ENCODE measurements at places on chromosomes 2 and 18. TPM values are rescaled to one million over a fixed set of nuclear protein-coding genes. Genes with fewer than 3 reads are reported as not detected.

The HTRA2 gene
- total RNA-seq, result 53.2 TPM

The ADAM23 gene
- 37.2 TPM for total RNA-seq

The TXNDC2 gene
- total RNA-seq, result not detected

The SLC4A3 gene
- 34.4 TPM for total RNA-seq

The SERPINB11 gene
- total RNA-seq, result not detected

The SCN3A gene
- 313 TPM for total RNA-seq

The VIT gene
- total RNA-seq, result 0.31 TPM

The LOXL3 gene
- total RNA-seq, result 19.4 TPM

The MBOAT2 gene
- 241 TPM for total RNA-seq

The ASAP2 gene
- total RNA-seq, result 72.6 TPM

The TET3 gene
- 35.7 TPM for total RNA-seq

The MAL gene
- not detected for total RNA-seq

The UCN gene
- total RNA-seq, result not detected

The KLHL29 gene
- 43.2 TPM for total RNA-seq
